NCI-H187 treated with DMSO at 0.1 percent for 48 hours (cell line): ENCODE measurements at places on chromosomes 12 and 14.

DNA sequence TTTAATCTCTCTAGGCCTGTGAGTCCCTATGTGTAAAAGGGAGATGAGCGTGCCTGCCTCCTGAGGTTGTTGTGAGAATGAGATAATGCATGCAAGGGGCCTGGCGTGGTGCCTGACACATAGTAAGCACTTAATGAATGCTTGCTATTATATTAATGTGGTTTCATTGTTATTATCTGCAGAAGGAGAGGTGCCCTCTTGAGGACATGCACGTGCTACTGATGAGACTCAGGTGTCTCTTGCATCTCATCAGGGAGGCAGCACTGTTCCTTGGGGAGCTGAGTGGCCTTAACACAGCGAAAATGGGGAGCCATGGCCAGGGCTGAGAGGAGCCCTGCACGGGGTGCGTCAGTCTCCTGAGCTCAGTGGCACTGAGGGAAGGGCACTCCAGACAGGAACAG lies 29.9 kb upstream of the BCDIN3D start:
- DNase-seq = no peak

DNA sequence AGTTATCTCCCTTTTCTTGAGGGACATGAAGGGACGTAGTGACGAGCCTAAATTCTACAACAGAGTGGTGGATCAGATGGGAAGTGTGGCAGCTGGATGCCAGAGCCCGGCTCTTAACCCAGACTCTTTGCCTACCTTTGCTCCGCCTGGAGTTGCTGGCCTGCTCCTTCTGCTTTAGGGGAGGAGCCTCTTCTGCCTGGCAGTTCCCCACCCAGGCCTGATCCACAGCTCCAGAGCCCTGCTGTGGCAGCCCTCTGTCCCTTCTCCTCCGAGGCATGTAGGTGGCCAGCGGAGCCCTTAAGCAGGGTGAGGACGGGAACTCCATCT lies 2.3 kb upstream of the PRPH start:
- no peak for DNase-seq

GRCh38 chr12:34394211-34395055 lies 372.1 kb downstream of the ALG10 start:
- no peak for DNase-seq

DNA sequence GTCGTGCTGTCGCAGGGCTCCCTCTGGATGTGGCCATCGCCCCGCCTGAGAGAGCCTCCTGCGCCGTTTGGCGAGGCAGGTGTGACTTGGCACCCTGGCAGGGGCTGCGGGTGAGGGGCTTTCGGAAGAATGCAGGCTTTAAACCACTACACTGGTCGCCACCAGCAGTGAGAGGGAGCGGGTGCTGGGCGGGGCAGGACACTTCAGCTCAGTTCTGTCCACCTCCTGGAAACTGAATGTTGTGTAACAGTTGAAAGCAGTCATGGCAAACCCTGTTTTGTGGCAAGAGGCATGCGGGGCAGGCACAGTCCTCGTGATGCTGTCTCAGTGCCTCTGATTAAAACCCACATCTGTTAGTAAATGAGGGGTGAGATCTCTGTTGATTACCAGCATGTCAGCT lies 55.9 kb downstream of the AACS start:
- DNase-seq = no peak

GRCh38 chr12:51686727-51687126 lies 95.7 kb downstream of the SCN8A start:
- DNase-seq = no peak

DNA sequence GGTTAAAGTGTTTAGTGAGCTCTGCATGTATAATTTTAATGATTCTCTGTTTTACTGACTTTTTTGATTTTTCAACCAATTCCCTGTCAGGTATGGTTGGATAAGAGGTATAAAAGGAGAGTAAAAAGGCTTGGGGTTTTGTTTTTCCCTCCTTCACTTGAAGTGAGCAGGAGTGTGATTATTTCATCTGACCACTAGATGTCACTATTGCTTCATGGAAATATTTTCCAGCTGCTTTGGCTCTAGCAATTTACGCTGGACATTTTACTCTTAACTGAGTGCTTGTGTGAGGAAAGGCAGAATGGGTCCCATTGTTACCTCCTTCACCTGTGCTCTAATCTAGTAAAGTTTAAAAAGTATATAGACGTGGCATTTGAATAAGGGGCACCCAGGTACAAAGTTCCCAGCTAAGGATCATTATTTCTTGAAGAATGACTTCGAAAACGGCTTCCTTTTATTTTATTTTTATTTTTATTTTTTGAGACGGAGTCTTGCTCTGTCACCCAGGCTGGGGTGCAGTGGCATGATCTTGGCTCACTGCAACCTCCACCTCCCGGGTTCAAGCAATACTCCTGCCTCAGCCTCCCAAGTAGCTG lies 66.5 kb downstream of the TBC1D30 start:
- peak; percentile 12 for DNase-seq

- DNase-seq = no peak
These were observed 49.0 kb upstream of the CPNE8 start for GRCh38 chr12:38954238-38954873.

DNA sequence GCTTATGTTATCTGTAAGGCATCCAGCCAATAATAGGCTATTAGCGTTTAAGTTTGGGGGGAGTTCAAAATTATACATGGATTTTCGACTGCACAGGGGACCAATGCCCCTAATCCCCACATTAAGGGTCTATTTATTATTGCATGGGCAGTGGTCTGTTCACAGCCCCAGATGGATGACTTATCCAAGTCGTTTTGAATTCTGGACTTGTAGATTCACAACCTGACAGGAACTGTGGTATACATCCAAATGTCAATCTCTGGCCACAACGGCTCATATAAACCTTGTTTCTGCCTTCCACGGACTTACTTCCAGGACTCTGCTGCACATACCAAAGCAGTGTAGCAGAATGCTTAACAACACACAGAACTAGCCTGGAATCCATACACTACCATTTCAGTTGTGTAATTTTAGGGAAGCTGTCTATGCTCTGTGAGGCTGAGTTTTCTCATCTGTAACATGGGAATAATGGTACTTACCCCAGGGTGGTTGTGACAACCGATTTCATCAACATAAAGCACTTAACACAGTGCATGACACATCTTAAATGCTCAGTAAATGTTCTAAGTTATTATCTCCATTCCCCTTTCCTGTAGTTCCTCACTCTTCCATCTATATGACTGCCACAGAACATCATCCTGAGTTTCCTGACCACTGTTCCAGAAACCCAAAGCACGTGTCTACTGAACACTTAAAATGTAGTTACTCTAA lies 3.7 kb downstream of the DDX24 start:
- no peak for DNase-seq

DNA sequence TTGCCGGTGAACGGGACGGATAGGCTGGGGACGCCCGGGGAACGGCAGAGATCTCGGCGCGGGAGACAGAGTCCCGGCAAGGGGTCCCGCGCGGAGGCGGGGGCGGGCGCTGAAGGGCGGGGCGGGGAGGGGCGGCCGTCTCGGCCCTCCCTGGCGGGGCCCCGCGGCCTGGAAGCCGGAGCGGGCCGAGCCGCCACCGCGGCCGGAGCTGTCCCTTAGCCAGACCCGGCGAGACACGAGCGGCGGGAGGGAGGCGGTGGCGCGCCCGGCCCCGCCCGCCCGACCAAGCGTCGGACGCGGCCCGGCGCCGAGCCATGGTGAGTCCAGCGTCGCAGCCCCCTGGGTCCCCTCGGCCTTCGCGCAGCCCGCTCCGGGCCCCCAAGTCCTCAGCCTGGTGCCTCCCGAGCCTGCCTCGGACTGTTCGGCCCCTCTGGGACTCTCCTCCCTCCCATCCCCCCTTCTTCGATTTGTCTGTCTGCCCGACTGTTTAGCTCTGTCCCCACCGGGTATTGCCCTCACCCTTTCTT lies at the start of gene ARHGEF40:
Gene ARHGEF40, plus strand, starts transcription at position 222 of the 527 bp plus-strand sequence. Its CDS starts 93 bp downstream, at position 315.
- no peak for DNase-seq

- DNase-seq = no peak
These were observed 13.4 kb downstream of the CKAP4 start for GRCh38 chr12:106234449-106234848.

DNA sequence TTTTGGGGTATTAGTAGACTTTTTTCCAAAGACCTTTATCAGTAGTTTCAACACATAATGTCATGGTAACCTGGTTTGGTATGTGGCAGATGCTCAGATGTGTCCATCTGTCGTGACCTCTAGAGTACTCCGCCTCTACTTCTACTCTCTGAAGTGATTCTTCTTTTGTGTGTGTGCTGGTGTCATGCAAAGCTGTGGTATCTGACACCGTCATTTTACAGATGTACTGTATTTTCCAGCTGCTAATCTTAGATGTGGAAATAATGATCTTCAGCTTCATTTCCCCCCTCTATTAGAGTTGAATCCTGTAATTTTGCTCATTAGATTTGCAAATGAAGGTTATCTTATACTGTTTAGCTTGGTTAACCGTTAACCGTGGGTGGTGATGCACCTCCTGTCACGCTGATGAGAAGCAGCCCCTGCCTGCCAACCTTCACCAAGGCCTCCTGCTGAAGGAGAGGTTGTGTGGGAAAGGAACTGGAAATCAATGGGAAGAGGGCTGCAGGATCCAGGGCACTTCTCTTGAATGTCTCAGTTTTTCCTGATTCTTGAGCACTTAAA lies 222.4 kb upstream of the AMIGO2 start:
- DNase-seq = no peak

GRCh38 chr14:82070040-82070439 lies 536.4 kb upstream of the SEL1L start:
- no peak for DNase-seq

DNA sequence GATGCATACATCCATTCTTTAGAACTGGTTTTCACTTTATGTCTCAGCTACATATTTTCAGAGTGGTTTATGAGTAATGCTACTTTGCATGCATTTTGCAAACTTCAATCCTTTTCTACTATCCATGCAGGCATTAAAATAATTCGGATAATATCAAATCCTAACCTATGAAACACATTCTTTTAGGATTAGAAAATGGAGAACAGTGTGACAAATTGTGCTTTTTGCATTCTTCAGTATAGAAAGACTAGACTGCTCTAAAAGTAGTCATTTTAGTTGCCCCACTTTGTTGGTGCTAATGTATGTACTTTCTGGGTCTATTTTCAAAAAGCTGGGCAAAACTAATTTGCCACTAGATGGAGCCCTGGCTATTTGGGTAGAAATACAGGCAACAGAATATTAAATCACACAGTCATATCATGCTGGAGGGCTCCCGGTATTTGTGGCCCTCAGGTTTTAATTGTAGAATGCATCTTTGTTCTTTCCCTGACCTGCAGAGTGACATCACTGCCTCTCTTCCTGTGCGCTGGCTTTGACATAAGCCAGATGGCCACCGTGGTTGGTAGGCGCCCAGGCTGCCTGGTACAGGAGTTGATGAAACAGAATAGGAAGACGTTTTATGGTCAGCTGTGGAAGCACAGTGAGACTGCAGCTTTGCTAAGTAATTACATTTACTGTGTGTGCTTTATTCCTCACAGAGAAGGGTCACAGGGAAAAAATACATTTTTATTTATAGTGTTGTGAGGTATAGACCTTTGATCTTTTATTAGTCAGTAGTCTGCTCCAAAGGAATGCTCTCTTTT lies 28.1 kb downstream of the MSRB3 start:
- DNase-seq = no peak

DNA sequence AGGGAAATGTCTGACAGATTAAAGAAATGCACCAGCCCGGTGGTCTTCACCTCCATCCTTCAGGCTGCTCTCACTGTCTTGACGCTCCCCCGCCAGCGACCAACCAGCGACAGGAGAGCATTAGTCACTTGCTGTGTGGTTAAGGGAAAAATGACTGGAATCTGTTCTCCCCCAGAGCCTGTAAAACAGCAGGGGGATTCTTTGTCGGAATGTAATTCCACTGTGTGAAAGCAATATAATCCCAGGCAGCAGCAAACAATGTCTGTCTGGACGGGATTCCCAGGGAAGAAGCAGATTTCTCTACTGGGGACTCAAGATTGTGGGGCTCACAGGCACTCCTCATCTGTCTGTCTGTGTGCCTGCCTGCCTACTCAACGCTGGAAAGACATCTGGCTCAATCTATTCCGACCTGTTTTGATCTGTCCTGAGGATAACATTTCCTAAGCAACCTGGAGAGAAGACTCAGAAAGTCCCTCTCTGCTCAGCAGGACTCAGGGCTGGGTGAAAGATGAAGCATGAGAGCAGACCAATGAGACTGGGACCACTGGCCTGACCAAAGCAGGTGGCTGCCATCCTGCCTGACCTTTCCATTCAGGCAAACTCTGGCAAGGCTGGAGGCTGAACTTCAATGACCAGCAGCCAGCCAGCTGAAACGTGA lies 54.6 kb downstream of the NUAK1 start:
- no peak for DNase-seq

GRCh38 chr14:89266754-89267153 lies 150.3 kb downstream of the FOXN3 start:
- no peak for DNase-seq

DNA sequence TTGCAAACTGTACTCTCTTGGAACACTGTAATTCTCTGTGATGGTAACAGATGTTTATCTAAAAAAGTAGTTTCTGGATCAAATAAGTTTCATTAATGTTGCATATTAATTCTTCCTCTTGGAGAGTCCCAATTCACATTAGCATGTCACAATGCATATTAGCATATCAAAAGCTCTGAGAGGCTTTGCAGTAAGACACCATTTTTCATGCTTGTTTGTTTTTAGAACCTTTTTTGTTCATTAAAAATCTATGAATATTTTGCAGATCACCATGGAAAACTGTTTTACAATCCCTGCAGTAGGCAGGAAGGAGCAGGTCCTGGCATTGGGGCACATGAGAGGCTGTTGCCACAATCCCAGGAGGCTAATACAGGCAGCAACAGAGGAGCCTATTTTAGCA lies 180.7 kb downstream of the KCNH5 start:
- DNase-seq = no peak

DNA sequence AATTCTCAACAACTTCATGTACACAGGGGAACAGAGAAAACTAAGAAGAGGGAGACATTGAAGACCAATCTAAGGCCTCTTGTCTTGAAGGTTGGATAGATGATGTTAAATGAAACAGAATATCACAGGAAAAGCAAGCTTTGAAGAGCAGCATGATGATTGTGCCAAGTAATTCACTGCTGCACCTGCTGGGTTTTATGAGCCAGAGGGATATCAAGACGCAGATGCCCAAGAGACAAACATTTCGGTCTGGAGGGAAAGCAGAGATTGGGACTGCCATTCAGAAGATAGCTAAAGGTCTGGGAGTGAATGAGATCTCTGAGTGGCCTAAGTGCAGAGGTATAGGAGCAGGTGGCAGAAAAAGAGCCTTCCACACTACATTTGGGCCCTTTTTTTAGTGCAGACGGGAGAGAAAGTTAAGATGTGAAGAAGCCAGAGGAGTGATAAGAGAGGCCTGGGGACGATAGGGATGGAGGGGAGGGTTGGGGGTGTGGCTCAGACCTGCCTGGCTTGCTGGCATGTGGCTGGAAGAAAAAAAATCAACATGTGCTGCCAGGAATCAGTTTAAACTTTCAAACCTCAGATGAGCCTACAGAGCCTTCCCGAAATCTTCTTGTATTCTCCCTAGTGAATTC lies 200.6 kb downstream of the AEBP2 start:
- no peak for DNase-seq

- no peak for DNase-seq
These were observed 32.2 kb downstream of the MIA2 start for GRCh38 chr14:39265806-39266524.
